ENCODE measurements at places on chromosomes 16 and 17.

- no peak for DNase-seq
These were observed 11.4 kb downstream of the ZDHHC7 start for GRCh38 chr16:84999857-85000480.

DNA sequence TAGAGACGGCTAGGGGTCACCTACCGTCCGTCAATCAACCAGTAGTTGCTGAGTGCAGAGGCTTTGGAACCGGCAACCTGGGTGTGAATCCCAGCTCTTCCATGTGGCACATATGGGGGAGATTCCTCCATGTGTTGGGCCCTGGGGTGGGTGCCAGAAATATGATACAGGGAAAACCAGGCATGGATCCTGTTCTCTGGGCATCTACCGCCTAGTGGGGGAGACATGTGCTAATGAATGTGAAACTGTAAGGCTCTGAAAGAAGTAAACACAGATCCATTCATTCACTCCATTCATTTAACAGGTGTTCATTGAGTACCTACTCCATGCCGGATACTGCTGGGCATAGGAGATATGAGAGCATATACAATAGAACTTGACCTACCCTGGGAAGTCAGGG, 39.5 kb upstream of the SDK2 start:
- no peak for DNase-seq

- DNase-seq = no peak
These were observed 56.7 kb upstream of the SIAH1 start for GRCh38 chr16:48441863-48442279.

DNA sequence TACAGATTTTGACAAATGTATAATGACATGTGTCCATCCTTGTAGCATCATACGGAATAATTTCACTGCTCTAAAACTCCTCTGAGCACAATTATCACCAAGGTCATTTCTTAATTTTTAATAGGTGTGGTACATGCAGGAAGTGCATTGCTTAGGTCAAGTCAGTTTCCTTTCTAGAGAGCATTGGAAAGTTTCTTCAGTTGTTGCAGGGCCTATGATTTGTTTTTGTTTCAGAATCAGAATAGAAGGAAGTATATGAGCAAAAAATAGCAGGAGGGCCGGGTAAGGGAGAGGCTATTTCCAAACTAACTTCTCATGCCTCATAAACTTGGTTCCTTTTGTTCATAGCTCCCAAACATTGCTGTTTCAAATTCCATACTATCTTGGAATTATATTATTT, 24.0 kb upstream of the SLFN5 start:
- DNase-seq = no peak

- no peak for DNase-seq
These were observed 12.8 kb downstream of the CRISPLD2 start for GRCh38 chr16:84832488-84833143.

GRCh38 chr17:31538080-31538762, 146.7 kb downstream of the RAB11FIP4 start:
- DNase-seq = no peak

GRCh38 chr17:32588982-32589381, 102.2 kb downstream of the CDK5R1 start:
- no peak for DNase-seq

DNA sequence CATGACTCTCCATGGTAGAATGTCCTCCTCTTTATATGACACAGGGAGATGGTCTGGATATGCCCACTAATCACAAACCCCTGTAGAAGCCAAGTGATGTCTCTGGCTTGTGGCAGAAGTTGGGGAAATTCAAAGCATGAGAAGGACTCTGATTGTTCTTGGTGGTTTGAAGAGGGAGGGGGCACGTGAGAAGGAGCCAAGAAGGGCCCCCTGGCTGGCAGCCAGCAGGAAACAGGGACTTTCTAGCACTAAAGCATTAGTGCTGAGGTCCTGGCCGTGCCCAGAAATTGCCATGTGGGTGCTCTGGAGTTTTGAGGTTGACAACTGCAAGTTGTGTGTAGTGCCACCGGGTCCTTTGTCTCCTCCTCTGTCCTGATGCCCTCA, 199.9 kb downstream of the LGALS9B start:
- no peak for DNase-seq

DNA sequence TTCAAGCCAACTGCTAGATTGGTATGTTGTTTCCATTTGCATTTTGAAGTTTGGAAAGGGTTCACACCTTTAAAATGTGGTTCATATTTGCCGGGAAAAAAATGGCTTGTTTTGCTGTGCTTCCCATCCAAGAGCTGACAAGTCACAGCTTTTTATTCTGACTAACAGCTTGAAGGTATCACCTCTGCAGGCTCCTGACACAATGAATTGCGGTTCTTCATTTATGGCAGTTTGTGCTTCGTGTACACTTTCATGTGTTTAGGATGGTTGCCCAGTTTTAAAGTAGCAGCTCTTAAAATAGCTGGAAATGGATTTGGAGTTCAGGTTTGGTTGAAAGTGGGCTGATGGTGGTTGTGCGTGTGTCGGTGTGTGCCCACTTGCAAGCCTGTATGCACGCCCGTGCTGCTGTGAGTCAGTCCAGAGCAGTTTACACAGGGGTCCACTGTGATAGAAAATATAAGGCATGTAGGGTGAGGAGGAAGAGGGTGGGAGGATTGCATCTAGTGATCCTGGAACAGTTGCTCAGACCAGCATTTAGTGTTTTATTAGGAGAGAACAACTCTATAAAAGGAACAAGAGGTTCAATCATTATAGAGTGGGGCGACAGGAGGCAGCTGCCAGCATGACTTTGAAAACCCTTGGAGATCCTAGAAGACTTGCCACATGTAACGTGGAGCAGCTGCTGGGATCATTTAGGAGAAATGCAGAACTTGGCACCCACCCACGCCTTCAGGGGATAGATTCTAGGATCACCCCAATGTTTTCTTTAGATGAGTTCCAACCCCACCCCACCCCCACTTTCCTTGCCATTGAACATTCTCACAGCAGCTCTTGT, 108.0 kb upstream of the TBX2 start:
- no peak for DNase-seq

DNA sequence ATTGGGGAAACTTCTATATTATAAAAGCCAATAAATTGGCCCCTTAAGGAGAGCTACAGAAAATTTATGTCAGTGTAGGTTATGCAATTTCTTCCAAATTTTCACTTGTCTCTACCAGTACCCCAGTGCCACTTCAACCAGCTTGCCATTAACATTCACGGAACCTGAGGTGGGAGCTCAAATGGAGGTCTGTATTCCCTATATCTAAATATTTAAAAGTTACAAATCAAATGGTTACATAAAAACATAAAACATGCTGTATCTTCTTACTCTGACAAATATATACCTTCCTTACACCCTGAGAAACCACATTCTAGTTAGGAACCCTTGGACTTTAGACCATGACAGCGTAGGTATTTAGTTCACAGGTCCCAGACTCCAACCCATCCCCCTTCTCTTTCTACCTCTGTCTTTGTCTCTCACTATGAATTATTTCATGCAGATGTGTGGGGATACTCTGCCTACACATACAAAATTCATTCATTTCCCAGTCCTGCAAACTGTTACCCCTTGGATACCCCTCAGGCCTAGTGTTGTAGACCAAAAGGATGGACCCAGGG, 127.8 kb upstream of the PMFBP1 start:
- DNase-seq = no peak

- DNase-seq = peak; percentile 39
These were observed 12.7 kb upstream of the CD300A start for GRCh38 chr17:74453665-74454196.

DNA sequence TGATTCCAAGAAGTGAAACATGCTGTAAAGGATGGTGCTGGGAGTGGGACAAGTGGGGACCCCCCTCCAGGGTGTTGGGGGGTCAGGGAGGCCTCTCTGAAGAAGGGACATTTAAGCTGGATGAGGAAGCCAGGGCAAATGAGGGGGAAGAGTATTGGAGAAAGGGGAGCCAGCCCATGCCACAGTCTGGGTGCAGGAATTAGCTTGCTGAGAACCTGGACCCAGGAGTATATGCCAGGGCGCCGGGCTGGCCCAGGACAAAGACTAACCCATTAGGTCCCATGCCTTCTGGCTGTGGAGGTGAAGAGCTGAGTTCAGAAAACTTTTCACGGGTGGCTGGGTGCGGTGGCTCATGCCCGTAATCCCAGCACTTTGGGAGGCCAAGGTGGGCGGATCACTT, 45.6 kb upstream of the PIK3R6 start:
- DNase-seq = no peak

DNA sequence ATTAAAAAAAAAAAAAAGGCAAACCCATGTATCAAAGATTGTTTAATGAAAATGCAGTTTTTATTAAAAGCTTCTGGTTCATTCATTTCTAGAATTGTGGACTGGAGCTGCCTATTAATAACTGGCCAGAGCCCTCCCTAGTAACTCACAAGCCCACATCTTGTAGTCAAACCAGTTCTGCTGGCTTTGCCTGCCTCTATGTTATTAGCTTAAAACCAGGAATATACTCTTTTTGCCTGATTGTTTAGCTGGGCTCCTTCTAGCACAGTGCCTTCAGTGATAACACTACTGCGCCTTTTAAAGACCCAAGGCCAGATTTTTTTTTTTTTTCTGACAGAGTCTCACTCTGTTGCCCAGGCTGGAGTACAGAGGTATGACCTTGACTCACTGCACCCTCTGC, 26.0 kb downstream of the TAC4 start:
- no peak for DNase-seq

- DNase-seq = no peak
These were observed at the start of gene IL4R for GRCh38 chr16:27313422-27314160. Gene IL4R (plus strand): TSS chr16:27313974. CDS start chr16:27340204, 26,230 bp downstream.

All from NCI-H2081 treated with DMSO at 0.1 percent for 48 hours (cell line).